NCI-H510A (cell line): ENCODE measurements at places on chromosomes 1 and 21.

GRCh38 chr1:111976332-111976731 is 13.1 kb downstream of the KCND3 start:
- peak; percentile 34 for DNase-seq

DNA sequence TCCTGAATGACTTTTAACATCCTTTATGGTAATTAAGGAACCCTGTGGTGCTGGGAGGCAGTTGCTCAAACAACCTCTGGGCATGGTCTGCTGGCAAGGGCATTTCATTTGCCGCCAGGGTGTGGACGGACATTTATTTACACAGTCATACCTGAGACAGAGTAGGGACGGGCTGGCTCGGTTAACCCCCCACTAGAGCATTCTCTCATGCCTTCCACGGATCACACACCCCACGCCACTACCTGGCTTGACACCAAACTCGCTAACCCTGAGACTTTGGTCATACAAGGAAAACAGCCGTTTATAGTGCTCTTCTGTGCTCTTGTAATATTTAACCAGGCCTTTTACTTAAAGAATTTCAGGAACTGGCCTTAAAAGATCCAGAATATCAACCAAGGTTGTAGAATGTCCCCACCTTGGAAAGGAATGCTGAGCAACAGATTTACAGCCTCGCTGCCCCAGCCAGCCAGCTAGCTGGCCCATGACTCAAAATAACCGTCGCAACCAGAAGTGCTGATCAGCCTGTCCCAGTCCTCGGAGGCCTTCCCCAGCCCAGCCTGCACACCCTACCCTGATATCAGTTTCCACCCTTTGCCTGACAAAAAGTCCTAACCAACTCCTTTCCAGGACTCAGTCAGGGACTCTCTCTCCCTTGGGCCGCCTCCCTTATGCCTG is 6.5 kb upstream of the PDXK start:
- DNase-seq, result peak; percentile 49

DNA sequence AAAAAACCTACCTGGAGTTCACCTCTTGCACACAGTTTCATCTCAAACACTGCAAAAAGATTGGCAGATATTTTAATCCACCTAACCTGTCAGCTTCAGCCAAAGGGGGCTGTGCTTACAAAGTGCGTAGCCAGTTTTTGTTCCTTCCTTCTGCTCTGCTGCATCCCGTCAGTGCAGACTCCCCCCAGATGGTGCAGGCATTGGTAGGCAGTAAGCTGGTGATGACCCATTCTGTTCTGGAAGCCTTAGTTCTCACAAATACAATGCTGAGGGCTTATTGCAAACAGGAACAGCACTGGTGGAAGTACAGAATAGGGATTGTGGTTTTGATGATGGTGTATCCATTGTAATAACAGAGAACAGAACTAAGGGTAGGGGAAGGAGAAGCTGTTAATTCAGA is 239.5 kb downstream of the RYR2 start:
- DNase-seq, result no peak

DNA sequence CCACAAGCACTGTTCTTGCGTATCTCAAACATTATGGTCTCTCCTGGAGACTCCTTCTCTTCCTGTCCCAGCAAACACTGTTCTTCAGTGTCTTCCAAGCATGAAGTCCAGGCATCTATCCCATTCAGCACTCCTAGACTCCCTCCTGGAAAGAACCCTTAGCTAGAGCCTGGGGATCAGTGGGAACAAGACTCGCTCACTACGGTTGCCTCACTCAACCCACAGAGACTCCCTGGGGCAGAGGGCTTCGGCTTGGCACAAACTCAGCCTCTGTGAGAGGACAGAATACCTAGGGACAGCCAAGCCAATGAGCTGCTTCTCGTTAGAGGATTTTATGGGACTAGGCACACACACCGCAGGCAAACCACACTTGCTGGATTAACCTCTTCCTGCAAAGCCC is 86.5 kb upstream of the IPO9 start:
- no peak for DNase-seq

DNA sequence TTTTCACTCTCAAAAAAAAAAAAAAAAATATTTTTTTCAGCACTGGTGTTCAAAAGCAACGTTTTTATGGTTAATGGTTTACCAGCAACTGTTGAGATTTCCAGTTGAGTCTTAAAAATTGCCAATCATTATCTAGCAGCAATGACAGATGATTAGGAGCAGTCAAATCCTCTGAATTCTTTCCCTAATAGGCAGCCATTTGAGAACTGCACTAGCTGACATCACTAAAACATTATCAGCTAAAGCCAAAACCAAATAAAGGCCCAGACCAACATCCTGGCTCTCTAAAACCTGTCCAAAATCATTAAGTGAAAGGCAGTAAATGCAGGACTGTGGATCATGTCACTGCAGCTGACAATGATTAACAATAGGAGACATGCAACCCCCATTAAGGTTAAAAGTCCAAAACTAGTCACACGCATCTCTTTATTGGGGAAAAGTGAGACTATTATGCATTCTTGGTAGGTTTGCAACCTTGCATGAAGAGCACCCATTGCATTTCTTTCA is 14.0 kb downstream of the SFPQ start:
- DNase-seq, result no peak

- no peak for DNase-seq
Observed at GRCh38 chr1:186188736-186189135, 186.3 kb downstream of the TPR start.

- no peak for DNase-seq
Observed at GRCh38 chr1:15328351-15329103, 81.2 kb upstream of the EFHD2 start.

GRCh38 chr1:165862448-165862847 is 35.0 kb downstream of the UCK2 start:
- no peak for DNase-seq

DNA sequence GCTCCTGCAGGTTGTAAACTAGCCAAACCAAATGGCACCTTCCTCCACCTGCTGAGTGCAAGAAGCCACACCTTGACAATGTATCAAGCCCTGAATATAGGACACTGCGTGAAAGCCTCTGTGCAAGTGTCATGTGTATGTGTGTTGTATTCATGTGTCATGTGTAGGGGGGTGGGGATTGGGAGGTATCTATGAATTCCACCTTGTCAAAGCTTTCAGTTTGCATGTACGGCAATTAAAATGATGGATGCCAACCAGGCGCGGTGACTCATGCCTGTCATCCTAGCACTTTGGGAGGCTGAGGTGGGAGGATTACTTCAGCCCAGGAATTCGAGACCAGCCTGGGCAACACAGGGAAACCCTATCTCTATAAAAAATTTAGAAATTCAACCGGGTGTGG is 19.8 kb downstream of the CD34 start:
- DNase-seq, result no peak

GRCh38 chr1:234125283-234125682 is 220.8 kb downstream of the SLC35F3 start:
- DNase-seq, result peak; percentile 52

- DNase-seq, result no peak
Observed at GRCh38 chr1:184513421-184513820, 126.6 kb downstream of the C1orf21 start.

- DNase-seq, result no peak
Observed at GRCh38 chr1:108863984-108864383, 7.1 kb upstream of the AKNAD1 start.

DNA sequence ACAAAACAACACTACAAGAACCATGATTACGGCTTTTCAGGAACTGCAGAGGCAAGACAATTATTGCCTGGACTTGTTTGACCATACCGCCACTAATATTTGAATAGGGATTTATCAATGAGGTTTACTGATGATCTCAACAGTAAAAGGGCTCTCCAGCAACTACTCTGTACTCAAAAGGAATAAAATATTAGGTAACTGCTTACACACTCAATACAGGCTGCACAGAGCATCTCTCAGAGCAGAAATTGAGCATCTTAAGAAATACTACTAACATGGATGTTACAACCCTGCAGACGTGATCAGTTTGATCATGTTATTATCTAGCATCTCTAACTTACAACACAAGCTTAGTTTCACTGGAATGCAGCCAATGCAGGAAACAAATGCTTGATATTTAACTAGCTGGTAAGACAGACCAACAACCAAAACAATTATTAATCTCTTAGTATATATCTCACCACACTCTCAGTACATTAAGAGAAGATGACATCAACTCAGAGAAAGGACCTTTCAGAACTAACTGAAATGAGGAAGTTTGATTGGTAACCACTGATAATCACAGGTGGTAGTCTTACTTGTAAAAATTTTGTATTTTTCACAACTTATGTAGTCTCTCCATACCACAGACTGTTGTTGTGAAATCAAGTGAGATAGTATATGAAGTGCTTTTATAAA is 52.2 kb downstream of the PUM1 start:
- no peak for DNase-seq

- no peak for DNase-seq
Observed at GRCh38 chr1:61910035-61910434, 167.8 kb downstream of the PATJ start.

- no peak for DNase-seq
Observed at GRCh38 chr1:115246526-115246925, 91.5 kb downstream of the NGF start.

- no peak for DNase-seq
Observed at GRCh38 chr1:240232530-240232929, 140.8 kb downstream of the FMN2 start.

- no peak for DNase-seq
Observed at GRCh38 chr1:112504661-112505399, 3.9 kb upstream of the WNT2B start.

GRCh38 chr21:39141502-39141901 is 41.7 kb downstream of the PSMG1 start:
- peak; percentile 37 for DNase-seq

DNA sequence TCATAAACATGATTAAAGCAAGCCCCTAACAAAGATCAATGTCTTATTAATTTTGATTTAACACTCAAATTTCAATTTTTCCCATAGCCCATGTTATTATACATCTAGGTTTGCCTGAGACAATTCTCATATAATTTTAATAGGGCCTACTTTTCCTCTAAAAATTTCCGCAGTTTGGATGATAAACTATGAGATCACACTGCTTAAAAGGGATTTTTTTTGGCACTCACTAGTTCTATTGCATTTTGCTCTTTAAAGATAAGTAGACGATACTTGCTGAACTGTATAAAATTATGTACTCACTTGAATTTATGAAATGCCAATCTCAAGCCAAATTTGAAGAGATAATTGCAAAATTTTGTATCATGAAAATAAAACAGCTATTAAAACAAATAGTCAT is 480.4 kb upstream of the ZRANB2 start:
- no peak for DNase-seq

GRCh38 chr1:6732942-6733341 is 31.3 kb upstream of the DNAJC11 start:
- no peak for DNase-seq

DNA sequence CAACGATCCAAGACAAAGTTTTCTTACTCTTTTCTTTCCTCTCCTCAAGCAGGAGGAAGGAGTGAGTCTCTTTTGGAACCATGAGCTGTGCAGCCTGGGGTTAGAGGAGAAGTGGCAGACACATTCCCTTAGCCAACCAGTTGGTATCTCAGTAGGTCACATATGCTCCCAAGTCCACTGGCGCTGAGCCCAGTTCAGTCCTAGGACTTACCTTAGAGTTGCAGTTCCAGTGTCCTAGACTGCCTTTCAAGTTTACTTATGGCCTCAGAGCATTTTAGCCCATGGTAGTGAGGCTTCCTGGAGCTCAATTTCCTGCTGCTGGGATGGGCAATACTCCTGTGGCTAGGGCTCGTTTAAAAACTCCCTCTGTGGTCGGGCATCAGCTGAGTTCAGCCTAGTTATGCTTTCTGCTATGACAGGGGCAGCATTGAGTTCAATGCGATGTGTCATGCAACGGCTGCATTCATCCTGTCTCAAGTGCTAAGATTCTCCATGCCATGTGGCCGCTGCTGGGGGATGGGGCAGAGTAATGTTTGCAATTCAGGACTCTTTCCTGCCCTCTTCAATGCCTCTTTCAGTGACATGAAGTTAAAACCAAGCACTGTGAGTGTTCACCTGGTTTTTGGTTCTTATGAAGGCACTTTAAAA is 103.8 kb downstream of the LRRC7 start:
- DNase-seq, result peak; percentile 20

DNA sequence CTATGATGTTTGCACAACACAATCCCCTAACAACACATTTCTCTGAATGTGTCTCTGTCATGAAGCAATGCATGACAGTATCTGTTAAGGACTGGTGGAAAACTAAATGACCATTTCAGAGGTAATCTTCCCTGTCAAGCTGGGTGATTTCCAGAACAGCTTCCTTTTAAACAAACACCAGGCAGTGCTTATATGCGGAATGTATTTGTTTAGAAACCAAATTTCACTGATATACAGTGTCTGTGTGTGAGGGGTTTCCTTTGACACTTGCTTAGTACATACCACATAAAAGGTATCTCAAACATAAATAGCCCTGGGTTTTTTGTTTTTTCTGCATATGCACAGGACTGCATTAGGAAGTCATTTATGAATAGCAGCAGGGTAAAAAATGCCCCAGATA is 95.6 kb downstream of the TGFBR3 start:
- no peak for DNase-seq

DNA sequence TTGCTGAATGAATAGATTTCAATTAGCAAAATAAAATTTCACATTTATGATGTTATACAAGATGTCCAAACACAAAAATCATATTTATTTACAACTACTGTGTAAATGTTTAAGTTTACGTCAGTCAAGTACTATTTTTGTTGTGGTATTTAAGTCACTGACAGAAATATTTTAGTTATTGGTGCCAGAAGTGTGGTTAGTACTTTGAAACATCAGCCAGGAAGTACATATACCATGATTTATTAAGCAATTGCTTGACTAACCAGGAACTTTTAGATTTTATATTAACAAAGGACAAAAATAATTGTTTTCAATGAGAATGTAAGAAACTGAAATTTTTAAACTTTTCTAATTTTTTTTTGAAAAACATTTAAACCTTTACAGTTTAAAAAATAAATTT is 2.4 kb upstream of the FCRL4 start:
- DNase-seq, result no peak

DNA sequence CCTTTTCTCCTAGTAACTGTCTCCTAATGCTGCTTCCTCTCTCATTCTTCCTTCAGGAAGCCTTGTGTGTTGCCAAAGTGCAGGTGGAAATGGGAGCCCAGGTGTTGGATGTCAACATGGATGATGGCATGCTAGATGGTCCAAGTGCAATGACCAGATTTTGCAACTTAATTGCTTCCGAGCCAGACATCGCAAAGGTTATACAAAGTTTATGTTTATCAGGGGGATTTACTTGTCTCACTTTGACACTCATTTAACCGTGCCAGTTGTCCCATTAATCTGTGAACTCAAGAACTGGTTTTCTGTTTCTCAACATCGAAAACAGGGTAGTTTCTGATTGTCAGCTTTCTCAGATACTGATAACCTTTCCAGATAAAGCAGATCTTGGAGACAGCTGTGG is 40.4 kb downstream of the MTR start:
- DNase-seq, result no peak

DNA sequence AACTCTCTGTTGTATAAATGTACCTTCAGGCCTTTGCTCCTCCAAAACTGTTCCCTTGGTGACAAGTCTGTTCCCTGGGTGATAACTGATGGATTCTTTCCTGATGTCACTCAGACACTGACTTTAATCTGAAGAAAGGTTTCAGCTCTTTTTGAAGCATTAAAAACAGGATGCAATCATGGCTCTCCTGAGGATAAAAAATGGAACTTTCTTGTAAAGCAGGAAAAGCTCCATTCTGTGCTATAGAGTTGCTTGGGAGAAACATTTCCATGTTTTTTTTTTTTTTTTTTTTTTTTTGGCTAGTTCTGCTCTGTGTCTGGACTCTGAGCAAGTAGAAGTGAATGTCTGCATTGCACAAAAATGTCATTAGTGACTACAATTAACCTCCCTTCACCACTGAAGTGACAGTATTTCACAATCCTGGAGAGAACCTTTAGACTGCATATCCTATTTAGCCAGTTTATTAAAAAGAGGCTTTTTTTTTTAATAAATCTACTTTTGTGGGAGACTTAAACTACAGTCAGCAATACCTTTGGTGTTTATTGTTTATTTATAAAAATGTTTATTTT is 101.7 kb upstream of the PRMT6 start:
- DNase-seq, result no peak
